ENCODE measurements at places on chromosomes 16 and 17. TPM values are rescaled to one million over a fixed set of nuclear protein-coding genes. Genes with fewer than 3 reads are reported as not detected.

PER1 gene
- 33.2 TPM for total RNA-seq

TEX19 gene
- not detected for total RNA-seq

TLCD2 gene
- total RNA-seq, result 0.99 TPM

SDR42E2 gene
- total RNA-seq, result not detected

RTN4RL1 gene
- 8.0 TPM for total RNA-seq

Measured in hair follicular keratinocyte (primary cell).